Stimulated activated CD4-positive, alpha-beta T cell treated with anti-CD3 and anti-CD28 coated beads, TNF-alpha, amount 100 ng/mL, for 24 hours (primary cell): ENCODE measurements at places on chromosomes 1 and 21.

- no peak for DNase-seq
These were observed 735 bp upstream of the STX12 start for GRCh38 chr1:27772036-27772931.

DNA sequence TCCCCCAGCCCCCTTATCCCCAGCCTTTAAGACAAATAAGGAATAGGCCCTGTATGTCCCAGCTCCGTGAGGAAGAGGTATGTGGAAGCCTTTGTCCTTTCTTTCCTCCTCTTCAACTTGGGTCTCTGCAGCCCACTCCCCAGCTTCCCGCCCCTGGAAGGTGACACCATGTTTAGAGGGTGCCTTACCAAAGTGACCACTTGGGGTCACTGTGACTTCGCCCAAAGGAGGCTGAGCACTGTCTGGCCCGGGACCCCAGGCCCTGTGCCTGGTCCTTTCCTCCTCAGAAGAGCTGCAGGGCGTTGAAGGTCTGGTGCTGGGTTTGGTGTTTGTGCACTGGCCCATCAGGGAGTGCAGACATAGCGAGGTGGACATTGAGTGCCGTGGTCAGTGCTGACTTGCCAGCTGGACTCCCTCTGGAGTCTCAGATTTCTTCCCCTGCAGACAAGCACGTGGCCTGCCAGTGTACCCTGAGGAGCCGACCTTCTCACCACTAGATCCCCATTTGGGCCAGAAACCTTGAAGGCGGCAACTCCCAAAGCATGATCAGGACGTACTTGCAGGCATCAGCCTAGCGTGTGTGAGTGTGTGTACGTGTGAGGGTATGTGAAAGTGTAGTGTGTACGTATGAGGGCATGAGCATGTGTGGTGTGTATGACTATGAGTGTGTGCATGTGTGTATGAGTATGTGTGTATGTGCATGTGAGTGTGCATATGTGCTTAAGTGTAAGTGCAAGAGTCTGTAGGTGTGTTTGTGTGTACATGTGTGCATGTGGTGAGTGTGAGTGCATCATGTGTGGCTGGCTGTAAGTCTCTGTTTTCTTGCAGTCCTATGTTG lies 181.4 kb upstream of the KIAA0040 start:
- no peak for DNase-seq

- DNase-seq: no peak
These were observed 67.2 kb upstream of the B3GALNT2 start for GRCh38 chr1:235571482-235571881.

DNA sequence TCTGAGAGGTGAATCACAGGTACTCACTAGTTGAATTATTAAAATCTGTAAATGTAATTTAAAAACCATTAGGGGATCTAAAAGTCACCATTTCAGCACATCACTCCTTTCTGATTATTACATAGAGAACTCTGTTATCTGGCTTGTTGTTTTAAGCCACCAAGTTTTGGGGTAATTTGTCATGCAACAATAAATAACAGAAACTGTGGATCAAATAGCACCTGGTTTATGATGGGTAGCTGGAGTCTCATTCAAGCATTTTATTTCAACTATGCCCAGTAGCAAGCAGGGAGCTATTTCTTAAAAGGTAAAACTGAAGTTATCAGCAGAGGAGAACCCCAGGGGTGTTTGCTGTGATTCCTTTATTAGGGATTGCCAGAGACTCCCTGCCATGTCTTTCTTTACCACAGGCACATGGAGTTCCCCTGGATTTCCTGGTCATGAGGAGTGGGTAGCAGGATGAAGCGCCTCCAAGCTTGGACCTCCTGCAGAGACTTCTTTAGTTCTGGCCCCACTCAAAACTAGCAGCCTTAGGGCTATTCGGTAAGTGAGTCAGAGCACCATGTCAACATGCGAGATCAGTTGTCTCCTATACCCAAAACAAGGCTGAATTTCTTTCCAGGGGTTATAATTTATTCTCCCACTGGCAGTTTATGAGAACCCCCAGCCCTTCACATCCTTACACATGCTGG lies 179.2 kb downstream of the GIPC2 start:
- no peak for DNase-seq

- no peak for DNase-seq
These were observed 2.8 kb downstream of the AGTRAP start for GRCh38 chr1:11738783-11739182.

- no peak for DNase-seq
These were observed 32.1 kb downstream of the TLR5 start for GRCh38 chr1:223110952-223111351.
